Forelimb muscle (tissue), 1 donor: ENCODE measurements at places on chromosomes 7 and 10. TPM values are rescaled to one million over a fixed set of nuclear protein-coding genes. Genes with fewer than 3 reads are reported as not detected.

GRCh38 chr10:92969151-92969550 lies 91.4 kb upstream of the CYP26C1 start:
- no peak for DNase-seq

GRCh38 chr7:78151229-78151628 lies 352.7 kb downstream of the PHTF2 start:
- no peak for DNase-seq

- no peak for DNase-seq
These were observed 230.4 kb downstream of the ADK start for GRCh38 chr10:74381291-74381853.

DNA sequence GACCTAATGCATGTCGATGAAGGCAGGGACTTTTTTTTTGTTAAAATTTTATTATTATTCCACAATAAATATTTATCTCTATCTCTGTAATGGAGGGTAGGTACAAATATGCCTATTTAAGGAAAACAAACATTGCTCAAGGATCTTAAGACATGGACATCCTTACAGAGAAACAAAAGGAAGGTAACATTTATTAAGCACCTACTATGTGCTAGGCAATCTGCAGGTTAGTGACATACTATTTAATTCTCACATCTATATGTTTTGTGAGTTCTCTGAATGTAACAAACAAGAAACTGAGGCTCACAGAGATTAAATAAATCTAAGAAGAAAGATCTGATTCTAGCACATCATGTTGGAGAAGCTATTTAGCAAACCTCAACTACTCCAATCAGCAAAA lies 32.1 kb downstream of the LMOD2 start:
- DNase-seq: no peak

- DNase-seq: no peak
These were observed 337.8 kb downstream of the PARD3 start for GRCh38 chr10:34477249-34477648.

DNA sequence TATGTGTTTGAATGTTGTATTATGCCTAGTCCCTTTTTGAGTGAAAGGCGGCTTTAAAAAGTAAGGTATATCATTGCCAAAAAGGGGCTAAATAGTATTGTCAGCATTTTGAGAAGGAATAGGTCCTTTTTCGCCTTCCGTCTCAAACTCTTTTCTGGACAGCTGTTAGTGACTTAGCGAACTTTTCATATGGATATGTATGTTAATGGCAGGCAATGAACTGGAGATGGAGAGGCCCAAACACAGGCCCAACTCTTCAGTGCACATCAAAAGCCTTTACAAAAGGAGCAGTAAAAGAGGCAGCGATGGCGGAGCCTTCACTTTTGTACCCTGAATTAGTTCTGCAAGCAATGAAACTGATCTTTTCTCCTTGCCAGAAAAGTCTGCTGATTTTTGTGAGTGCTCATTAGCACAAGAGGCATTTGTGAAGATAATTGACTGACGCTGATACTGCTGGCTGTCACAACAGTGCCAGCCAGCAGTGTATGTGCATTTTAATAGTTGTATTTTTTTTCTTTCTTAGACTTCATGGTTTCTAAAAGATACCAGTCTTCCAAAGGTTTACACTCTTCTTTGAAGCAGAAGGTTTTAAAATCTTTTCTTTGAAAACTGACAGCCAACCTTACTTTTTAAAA lies 243.7 kb upstream of the SP8 start:
- no peak for DNase-seq

GRCh38 chr10:33772370-33773252 lies 438.1 kb upstream of the NRP1 start:
- no peak for DNase-seq

- DNase-seq: no peak
These were observed 11.6 kb downstream of the CFAP43 start for GRCh38 chr10:104220522-104220921.

DNA sequence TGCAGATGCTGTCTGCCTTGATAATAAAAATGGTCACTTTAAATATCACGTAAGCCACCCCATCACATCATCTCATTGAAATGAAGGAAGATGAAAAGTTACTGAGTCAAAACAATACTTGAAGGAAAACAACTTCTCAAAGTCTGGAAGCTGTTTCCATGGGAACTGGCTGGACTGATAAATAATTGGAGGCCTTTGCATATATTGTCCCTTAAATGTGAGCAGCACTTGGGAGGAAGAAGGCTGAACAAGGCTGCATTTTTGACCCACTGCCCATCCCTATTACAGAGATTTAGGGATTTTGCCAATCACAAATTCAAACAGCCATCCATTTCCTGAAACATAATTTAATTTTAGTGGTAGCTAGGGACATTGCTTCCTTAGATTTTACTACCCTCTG lies 18.2 kb upstream of the MAGI2 start:
- no peak for DNase-seq

GRCh38 chr10:20709708-20710107 lies 187.4 kb downstream of the NEBL start:
- DNase-seq: no peak

GRCh38 chr7:42743077-42743858 lies 168.6 kb downstream of the C7orf25 start:
- DNase-seq: no peak

GRCh38 chr7:74083117-74083876 lies at the start of gene LIMK1:
Gene LIMK1, plus strand, starts transcription at chr7:74083804. Its CDS starts 187 bp downstream, at chr7:74083991.
- no peak for DNase-seq

GRCh38 chr10:74530981-74531380 lies 295.4 kb upstream of the KAT6B start:
- DNase-seq: no peak

GRCh38 chr7:108598153-108598552 lies 28.5 kb downstream of the DNAJB9 start:
- DNase-seq: no peak

DNA sequence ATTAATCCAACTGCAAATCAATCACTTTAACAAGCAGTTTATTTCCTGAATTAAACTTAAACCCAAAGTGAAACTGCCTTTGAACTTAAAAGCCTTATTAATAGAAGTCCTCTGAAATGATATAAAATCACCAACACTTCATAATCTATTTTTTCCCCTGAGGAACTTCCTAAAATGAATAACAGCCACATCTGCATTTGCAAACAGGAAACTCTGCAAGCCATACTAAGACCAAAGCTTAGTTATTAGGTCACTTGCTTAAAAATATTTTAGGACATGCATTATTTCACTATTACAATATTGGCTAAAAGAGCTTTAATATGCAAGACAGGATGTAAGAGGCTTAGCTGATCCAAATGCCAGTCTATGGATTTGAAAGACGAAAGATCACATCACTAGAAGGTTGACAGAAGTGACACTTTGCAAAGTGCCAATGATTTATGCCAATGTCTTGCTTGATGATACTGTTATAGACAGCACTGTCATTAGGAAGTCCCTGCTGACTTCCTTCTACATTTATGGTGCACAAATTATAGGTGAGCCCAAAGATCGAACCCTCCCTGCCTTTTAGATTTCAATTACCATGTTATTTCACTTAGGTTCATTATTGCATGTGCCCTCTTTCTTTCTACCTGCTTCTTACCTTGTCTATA lies 99.9 kb upstream of the SKAP2 start:
- DNase-seq: no peak

DNA sequence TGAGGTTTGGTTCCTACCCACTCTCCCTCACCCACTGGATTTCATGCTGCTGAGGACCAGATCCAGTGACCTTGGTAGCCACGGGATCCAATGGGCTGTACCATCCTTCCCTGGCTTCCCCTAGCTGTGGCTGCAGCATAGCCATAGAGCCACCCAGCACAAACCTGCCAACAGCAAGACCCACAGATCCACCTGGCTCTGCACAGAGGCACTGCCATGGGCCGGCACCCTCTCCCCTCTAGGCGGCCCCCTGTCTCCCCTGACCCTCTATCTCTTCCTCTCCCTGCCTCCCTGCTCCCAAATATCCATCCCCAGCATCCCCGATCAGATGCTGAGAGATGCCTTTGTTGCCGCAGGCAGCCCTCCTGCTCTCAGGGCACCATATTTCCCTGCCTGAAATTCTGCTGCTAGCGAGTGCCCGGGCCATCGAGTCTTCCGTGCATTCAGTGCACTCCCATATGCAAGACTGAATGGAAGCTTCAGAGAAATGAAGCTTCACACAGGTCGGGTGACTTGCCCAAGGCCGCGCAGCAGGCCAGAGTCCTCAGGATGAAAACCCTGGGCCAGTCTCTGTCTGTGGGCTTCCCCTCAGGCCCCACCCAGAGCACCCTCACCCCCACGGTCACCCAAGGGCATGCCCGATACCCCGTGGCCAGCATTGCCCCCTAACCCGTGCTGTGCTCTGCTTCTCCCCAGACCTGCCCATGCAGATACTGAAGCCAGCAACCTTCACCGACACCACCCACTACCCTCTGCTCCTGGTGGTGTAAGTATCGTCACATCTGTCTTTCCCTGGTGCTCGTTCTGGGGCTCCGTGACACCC lies 130.8 kb downstream of the PAXIP1 start:
- DNase-seq: no peak

DNA sequence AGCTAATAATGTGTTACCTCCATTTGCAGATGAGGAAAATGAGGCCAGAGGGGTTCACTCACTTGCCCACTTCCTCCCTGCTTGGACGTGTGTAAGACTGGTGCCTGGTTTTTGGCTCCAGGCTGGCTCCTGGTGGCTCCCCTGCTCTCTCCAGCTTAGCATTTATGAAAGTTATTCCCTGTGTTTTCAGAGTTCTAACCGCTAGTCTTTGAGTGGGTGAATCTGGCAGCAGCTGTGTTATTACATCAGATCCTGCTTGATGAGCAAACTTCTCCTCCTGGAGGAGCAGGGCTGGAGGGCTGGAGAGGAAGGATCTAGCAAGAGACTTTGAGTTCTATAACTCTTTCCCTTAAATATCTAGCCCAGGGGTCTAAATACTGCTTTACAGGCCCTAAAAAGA lies 80.9 kb upstream of the AGBL3 start:
- DNase-seq: no peak

- no peak for DNase-seq
These were observed 871 bp upstream of the GTF2IRD1 start for GRCh38 chr7:74452748-74453321.

- DNase-seq: no peak
These were observed 64.5 kb downstream of the NAMPT start for GRCh38 chr7:106220307-106220706.

DNA sequence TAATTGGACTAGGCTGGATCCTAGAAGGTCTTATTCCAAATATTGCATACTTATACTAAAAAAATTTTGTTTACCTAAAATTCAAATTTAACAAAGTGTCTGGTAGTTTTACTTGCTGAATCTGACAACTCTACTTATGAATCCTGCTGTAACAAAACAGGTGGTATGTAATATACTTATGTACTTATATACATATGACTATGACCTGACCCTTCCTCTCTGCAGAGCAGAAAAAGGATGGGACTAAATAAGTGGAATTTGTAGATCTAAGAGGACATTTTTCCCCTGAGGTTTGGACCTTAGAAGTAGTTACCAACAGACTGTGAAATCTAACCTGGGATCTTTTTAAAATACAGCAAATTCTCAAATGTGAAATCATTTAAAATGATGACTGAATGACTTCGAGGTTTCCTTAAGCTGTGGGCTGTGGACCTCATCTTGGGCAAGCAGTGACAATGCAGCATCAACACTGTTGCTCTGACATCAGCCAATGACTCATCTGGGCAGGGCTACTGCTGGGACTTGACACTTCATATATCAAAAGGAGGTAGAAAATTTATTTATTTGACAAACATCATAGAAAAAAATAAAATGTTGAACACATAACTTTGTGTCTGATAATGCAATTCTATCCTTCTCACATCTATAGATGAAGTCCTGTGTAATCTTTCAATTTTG lies 73.6 kb downstream of the RELN start:
- no peak for DNase-seq

DNA sequence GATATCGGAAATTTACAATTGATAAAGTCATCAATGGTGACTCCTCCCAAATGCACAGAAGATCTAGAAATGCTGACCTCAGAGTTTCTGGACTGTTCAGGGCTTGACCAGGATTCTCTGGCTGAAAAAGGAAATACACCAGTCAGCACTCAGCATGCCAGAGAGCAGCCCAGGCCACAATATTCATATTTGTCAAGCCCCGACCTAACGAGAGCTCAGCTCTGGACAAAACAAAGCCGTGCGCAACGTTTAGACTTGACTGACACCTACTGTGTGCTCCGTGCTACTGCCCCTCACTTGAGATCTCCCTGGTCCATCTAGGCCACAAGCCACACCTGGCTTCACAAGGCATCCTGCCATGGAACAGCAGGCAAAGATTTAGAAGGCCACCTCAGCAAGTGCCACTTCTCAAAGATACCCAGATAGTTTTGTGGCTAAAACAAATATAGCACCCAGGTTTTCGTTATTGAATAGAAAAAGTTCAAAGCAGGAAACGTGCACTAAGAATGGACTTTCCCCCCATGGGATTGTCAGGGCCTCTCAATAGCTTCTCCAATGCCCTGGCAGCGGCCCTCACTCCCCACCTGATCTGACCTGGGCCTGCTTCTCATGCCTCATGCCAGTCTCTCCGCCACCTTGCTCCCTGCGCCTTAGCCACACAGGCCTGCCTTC lies 218.3 kb downstream of the FAM107B start:
- DNase-seq: no peak

- no peak for DNase-seq
These were observed 7.3 kb upstream of the PPP1R17 start for GRCh38 chr7:31679574-31680305.

- no peak for DNase-seq
These were observed 149.4 kb downstream of the WDR37 start for GRCh38 chr10:1205450-1206030.

DNA sequence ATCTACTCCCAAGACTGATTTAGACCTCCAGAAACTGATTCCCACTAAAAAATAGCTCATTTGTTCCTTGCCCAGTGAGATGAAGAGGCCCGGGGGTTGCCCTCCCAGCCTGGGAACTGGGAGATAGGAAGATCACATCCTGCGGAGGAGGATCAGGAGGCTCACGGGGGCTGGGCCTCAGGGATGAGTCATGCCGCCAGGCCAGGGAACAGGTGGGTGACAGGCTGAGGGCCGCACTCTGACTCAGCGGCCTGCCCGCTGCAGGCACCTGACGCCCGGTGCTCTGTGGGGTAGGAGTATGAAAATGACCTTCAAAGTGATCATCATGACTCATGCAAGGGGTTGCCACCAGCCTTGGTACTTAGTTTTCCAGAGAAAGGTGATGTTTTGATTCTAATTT lies 104.5 kb upstream of the ZPBP start:
- DNase-seq: no peak

The INHBA gene
- 3.4 TPM for polyA plus RNA-seq

The CAMK2B gene
- 22.9 TPM for polyA plus RNA-seq

The FAM200A gene
- polyA plus RNA-seq: 8.6 TPM

The PTPN20 gene
- polyA plus RNA-seq: 0.56 TPM

The FRMPD2 gene
- polyA plus RNA-seq: 0.16 TPM

The VKORC1L1 gene
- polyA plus RNA-seq: 18.6 TPM

The NPSR1 gene
- 0.38 TPM for polyA plus RNA-seq

The HECW1 gene
- polyA plus RNA-seq: 0.23 TPM

The DLX5 gene
- 0.22 TPM for polyA plus RNA-seq

The MET gene
- 13.5 TPM for polyA plus RNA-seq

The CASD1 gene
- polyA plus RNA-seq: 61.7 TPM

The SEC24C gene
- polyA plus RNA-seq: 49.9 TPM

The RAB11FIP2 gene
- 20.0 TPM for polyA plus RNA-seq

The VSIR gene
- 28.5 TPM for polyA plus RNA-seq

The ICA1 gene
- 4.6 TPM for polyA plus RNA-seq

The WEE2 gene
- polyA plus RNA-seq: 0.09 TPM

The SSC4D gene
- polyA plus RNA-seq: 0.94 TPM

The TMEM213 gene
- polyA plus RNA-seq: 0.09 TPM

The ADAM22 gene
- 9.1 TPM for polyA plus RNA-seq

The GDF10 gene
- polyA plus RNA-seq: 3.2 TPM

The COL17A1 gene
- polyA plus RNA-seq: 0.23 TPM

The ARHGEF35 gene
- polyA plus RNA-seq: 1.2 TPM

The VWDE gene
- polyA plus RNA-seq: 1.6 TPM

The CNNM1 gene
- 0.03 TPM for polyA plus RNA-seq
